Suppressor macrophage treated with lipopolysaccharide for 1 hour (primary cell): ENCODE measurements at places on chromosomes 7 and 10.

- DNase-seq: no peak
Measured at GRCh38 chr7:14688208-14688607, 214.3 kb downstream of the DGKB start.

- no peak for DNase-seq
Measured at GRCh38 chr7:103150192-103150591, 1.3 kb upstream of the NAPEPLD start.

- DNase-seq: no peak
Measured at GRCh38 chr10:97921581-97922021, 72.0 kb downstream of the GOLGA7B start.

- DNase-seq: no peak
Measured at GRCh38 chr7:27684491-27684890, 21.8 kb upstream of the HIBADH start.

DNA sequence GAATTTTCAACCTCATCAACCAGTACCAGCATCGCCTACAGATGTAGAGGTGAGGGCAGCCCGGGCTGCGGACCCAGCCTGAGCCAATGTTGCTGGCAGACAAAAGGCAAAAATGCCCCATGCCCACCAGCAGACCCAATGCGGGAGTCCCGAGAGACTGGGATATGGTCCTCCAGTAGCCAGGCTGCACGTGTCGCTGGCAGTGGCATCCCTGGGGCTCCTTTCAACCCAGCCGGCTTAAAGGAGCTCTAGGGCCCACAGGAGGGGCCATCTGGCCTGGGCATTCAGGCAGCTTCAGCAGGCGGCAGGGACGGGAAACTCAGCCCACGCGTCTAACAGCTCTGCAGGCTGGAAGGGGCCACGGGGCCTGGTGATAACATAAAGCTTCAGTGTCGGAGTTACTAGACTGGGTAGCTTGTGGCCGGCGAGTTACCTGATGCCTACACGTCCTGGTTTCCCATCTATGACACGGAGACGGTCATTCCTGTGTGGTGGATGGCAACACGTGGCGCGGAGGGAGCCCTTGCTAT, 70.7 kb downstream of the PROSER2 start:
- no peak for DNase-seq
